ENCODE measurements at places on chromosomes 5 and 9. TPM values are rescaled to one million over a fixed set of nuclear protein-coding genes. Genes with fewer than 3 reads are reported as not detected.

- no peak for DNase-seq
These were observed 447 bp downstream of the CRAT start for GRCh38 chr9:129109952-129110739.

GRCh38 chr5:85760519-85760918 lies 857.2 kb upstream of the COX7C start:
- no peak for DNase-seq

DNA sequence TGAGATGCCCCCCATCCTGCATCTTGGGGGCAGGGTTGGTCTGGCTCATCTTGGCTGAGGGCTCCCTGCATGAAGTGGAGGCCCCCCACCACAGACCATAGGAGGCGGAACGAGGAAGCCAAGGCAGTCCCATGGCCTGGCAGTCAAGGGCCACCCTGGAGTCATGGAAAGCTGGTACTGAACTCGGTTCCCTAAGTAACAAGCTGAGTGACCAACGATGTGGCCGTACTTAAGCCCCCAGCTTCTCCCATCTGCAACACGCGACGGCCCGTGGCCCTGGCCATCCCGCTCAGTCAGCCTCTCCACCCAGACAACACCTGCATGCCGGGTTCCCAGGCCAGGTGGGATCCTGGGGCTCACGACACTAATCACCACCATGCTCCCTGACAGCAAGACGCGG lies 17.1 kb downstream of the BRD3 start:
- DNase-seq: no peak

DNA sequence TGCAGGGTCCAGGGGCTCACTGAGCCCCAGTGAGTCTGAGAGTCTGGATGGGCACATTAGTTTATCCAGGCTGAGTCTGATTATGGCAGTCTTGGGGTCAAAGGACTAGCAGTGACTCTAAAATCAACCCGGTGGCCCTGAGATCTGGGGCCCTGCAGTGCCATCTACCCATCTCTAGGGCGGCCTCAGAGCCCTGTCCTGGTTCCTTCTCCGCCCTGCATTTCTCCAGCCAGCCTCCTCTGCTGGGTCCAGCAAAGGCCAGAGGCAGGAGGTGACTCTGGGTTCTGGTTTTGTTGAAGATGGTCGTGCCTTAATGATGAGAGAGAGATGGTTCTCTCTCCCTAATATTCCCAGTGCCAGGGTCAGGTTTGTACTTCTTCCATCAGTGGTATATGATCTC lies 15.0 kb downstream of the DCANP1 start:
- DNase-seq: no peak

- DNase-seq: peak; percentile 63
These were observed 1.4 kb downstream of the PTGR1 start for GRCh38 chr9:111597852-111598732.

DNA sequence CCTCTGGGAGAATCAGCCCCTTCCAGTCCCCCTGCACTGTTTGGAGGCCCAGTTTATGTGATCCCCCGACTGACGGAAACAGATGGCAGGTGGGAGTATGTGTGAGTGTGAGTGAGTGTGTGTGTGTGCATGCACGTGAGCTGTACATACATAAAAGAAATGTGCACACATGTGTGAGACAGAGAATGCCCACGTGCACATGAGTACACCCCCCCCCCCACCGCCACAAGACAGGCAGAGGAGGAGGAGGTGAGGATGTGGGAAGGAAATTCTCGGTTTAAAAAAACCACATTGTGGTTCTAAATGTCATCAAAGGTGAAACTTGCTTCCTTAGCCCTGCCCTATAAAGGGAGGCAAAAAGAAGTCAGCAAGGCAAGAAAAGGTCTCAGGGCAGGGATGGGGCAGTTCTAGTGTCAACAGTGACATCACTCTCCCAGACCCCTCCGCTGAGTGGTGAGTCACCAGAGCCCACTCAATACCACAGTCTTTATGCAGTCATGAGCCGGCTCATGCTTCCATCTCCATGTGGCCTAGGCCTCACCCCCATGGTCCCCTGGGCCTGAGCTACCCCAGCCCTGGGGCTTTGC lies 79.2 kb upstream of the HSPA9 start:
- DNase-seq: no peak

DNA sequence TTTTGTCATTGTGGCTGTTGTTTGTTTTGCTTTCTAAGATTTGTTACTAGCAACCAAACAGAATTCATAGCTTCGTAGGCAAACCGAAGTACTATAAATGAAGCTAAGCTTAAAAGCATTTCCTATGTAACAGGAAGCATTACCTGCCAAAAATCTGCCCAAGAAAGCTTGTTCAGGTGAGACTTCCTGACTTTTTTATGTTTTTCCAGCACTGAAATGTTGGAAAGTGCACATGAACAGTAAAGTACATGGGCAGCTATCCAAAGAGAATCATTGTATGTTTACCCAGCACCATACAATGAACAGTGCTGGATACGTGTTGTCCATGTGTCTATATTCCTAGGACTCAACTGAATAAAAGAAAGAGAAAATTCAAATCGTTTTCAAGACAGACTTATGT lies 247.1 kb downstream of the NFIB start:
- DNase-seq: no peak

DNA sequence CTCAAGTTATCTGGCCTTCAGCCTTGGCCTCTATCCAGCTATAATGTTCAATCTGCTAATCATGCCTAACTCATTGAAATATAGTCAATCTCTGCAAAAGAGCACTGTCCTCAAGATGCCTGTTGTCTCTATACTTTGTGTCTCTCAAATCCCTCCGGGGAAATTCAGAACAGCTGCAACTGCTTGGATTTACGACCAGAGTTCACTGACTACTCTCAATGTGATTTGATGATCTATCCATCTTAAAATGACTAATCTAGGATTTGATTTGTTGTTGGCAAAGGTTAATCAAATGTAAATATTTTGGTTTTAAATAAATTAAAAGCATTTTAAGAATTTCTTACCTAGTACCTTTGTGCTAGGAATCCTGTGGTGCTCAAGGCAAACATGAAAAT lies 40.9 kb downstream of the SVEP1 start:
- no peak for DNase-seq

DNA sequence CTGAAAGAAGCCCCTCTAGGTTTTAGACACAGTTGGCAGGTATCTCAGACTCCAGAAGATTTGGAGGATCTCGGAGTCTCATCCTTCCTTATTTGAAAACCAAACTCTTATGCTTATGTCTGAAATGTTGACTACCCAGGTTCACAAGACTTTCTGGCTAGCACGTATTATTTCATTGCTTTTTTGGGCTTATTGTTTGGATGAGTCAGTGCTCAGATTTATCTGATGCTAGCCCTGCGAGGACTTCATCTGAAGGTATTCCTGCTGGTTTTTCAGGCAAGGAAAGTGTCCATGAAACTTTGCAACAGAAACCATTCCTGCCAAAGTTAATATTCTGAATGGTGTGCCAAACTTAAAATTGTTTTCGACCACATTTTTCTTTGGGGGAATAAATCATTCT lies 8.5 kb downstream of the OSTF1 start:
- no peak for DNase-seq

- DNase-seq: no peak
These were observed 915.7 kb downstream of the EFNA5 start for GRCh38 chr5:106755066-106755465.

- no peak for DNase-seq
These were observed 83.5 kb downstream of the C9orf152 start for GRCh38 chr9:110124439-110124838.

- no peak for DNase-seq
These were observed 4.0 kb upstream of the MEGF9 start for GRCh38 chr9:120718316-120718715.

GRCh38 chr9:132156262-132156661 lies 5.6 kb upstream of the NTNG2 start:
- DNase-seq: no peak

DNA sequence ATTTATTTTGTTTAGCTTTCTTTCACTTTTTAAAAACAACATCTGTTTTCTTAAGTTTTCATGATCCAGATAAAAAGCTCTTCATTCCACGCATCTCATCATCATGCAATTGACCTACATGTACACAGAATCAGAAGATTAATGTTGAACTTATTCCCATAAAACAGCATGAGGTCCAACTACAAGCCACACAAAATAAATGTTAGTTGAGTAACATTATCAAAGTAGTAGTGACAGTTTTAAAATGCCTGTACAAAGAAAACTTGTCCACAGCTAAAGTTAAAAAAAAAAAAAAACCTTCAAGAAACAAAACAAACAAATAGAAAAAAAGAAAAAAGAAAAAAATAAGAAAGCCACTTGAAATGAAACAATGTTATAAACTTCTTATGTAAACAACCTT lies 846.3 kb downstream of the TLE1 start:
- DNase-seq: no peak

DNA sequence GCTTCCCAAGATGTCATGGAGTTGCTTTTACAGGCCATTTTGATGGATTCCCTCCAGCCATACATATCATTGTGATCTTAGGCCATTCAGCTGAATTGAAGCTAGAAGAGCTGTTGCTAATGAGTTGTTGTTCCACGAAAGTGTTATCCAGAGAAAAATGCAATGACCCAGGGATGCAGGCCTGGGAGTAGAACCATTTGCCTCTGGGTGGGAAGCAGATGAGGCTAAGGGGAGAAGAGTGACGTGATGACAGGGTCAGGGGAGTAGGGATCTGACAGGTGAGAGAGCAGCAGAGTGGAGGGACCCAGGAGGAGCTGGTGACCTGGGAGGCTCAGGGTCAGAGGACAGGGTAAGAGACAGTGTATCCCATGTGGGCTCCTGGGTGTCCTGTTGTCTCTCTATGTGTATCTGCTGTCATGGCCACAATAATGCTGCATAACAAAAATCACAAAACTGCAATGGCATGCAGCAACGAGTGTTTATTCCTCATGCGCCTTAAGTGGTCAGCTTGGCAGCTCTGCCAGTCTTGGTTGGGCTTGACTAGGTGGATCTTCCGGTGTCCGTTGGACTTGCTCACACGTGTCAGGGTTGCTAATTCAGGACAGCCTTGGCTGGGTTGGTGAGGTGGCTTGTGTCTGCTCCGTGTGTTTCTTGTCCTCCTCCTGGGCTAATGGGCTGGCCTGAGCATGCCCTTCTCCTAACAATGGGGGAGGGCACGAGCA lies 90.6 kb downstream of the LIFR start:
- DNase-seq: no peak

DNA sequence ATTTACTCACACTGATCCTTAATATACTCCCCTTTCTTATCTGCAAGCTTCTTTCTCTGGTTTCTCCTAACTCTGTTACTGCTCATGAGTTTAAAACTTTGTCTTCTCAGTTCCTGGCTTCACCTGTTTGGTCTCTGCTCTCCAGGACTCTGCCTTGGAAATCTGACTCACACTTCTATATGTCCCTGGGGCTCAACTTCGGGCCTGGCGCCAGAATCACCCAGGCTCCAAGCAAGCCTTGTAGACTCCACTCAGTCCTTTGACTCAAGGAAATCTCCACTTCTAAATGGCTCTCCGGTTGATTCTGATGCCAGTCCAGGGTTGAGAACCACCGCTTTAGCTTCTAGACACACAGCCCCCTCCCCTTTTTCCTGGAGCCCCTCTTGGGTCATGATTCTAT lies 57.8 kb downstream of the TMC1 start:
- DNase-seq: peak; percentile 69

GRCh38 chr5:81146031-81146430 lies 87.1 kb upstream of the CKMT2 start:
- no peak for DNase-seq

GRCh38 chr9:89078421-89078820 lies 87.2 kb downstream of the S1PR3 start:
- no peak for DNase-seq

DNA sequence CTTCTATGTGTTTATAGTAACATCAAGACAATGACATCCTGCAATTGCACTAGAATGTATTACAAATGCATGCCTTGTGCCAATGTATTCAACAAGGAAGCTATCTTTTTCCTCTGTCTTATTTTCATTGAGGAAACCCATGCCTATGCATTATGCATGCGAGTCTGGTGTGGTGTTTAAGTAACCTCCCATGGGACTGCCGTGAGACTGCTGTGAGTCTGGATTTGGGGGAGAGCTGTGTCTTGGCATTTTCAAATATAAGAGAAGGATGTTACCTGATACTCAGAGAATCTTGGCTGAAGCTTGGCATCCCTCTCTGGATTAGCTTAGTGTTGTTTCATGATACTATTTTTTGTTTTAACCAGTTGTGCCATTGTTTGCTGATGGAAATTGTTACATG lies 98.3 kb downstream of the F2RL2 start:
- no peak for DNase-seq

DNA sequence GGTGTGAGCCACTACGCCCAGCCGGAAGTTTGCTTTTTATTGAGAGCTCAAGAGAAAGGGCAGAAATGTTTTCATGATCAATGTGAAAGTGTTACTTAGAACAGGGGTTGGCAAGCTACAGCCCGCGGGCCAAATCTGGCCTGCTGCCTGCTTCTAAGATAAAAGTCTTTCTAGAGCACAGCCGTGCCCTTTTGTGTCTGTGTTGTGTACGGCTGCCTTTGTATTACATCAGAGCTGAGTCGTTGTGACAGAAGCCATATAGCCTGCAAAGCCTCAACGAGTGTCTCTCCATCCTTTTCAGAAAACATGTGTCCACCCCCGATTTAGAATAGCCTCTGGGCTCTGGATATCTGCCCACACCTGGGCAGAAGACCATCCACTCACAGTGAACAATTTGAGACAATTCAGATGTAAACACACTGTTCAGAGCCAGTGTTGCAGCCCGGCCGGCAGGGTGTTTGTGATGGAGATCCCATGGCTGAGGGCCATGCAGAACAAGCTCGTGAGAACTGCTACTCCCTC lies 28.8 kb downstream of the AK8 start:
- no peak for DNase-seq

DNA sequence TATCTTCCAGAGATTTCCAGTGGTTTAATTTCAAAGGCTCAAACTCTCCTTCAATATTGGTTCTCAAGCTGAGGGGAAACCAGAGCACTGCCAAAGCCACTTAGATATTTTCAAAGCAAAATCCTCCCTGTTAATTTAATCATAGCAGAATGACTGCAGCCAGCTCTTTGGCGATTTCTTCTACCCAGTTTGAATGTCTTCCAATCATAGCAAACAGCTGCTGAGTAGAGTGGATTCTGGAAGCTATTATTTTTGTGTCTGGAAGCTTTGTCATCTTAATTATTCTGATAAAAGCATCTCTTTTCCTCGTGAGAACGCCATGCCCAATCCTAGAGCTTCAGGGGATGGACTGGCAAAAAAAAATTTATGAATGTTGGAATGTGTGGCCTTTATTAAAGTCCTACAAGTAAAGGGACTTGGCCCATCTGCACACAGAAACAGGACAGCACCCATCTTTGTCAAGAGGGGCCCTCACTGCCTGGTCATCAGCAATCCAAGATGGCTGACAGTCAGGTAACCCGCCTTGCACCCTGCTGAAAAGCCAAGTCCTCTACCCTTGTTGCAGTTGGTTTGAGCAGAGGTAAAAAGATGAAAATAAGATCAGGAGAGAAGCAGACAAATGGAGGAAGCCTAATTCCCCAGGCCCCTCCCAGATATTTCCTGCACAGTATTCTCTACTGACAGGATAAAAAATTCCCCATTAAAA lies 125.1 kb downstream of the SUSD1 start:
- DNase-seq: no peak

GRCh38 chr9:90770182-90770738 lies 31.4 kb upstream of the SYK start:
- no peak for DNase-seq

GRCh38 chr9:34994900-34995669 lies 5.5 kb downstream of the DNAJB5 start:
- DNase-seq: no peak

Gene CDH10
- not detected for total RNA-seq

Gene BOD1
- total RNA-seq: 60.2 TPM

Gene FAXDC2
- 0.22 TPM for total RNA-seq

Gene SUSD3
- 11.3 TPM for total RNA-seq

Gene RAPGEF1
- 43.0 TPM for total RNA-seq

Gene SH3TC2
- total RNA-seq: 12.8 TPM

Gene AHRR
- total RNA-seq: 12.7 TPM

Gene HABP4
- 21.0 TPM for total RNA-seq

Gene KIF27
- 4.3 TPM for total RNA-seq
